Type B pancreatic cell (in vitro differentiated cells): ENCODE measurements at places on chromosomes 4 and X. TPM values are rescaled to one million over a fixed set of nuclear protein-coding genes. Genes with fewer than 3 reads are reported as not detected.

DNA sequence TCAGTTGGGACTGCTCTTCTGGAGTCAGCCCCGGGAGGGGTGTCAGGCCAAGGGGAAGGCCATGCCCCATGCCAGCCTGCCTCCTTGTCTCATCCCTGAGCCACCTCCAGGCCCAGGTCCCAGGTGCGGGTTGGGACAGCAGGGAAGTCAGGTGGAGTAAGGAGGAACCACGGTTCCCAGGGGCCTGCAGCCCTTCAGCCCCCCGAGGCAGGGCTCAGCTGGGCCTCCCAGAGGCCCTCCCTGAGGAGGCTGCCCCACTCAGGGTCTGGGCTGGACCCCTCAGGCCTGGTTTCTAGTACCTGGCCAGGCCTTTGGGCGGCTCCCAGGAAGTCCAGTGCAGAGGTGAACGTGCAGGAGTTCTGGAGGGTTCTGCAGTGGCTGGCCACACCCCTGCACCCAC is 23.4 kb upstream of the FGFR3 start:
- H3K27me3 ChIP-seq: no peaks in the 10 kb centered on the region
- DNase-seq: no peak
- no peak overlapping the region for H3K27ac ChIP-seq
- H3K36me3 ChIP-seq: no peaks in the 10 kb centered on the region
- H3K4me3 ChIP-seq: no peak overlapping the region

The NDUFA1 gene
- 81.9 and 117 TPM in 2 replicates for total RNA-seq

The TSPAN7 gene
- total RNA-seq: 21.8 and 33.6 TPM in 2 replicates

DNA sequence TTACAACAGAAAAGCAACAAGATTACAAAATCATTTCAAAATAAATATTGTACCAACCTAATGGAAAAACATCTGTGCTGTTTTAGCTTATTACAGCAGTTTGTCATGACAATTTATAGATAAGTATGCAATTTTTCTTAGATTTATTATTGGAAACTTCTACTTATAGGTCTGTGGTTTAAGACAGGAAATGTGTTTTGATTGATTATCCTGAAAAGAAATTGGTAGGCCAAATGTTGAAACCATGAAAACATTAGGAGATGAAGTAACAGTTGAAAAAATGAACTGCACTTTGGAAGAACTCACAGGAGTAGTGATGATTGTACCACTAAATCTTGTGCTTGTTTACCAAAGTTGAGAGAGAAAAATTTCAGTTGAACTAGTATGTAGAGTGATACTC is 162.2 kb upstream of the GIMD1 start:
- no peak overlapping the region for H3K27ac ChIP-seq
- H3K4me1 ChIP-seq: no peaks in the 10 kb centered on the region
- no peaks in the 10 kb centered on the region for H3K36me3 ChIP-seq
- H3K27me3 ChIP-seq: no peaks in the 10 kb centered on the region

DNA sequence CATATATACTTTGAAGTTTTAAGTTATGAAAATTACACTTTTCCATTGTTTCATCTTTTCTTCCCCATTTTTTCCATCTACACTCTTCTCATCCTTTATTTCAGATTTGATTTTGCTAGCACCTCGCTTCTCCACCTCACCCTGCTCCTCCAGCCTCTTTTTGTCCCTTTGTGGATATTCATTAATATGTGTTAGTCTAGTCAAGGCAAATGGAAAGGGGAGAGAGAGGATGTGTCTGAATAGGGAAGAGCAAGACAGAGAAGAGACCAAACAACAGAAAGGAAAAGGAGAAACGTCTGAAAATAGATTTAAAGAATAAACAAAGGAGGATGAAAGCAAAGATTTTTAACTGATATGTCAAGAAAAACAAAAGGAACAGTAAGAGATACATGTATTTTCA is 24.1 kb downstream of the GPM6A start:
- no peaks in the 10 kb centered on the region for H3K4me1 ChIP-seq
- H3K27ac ChIP-seq: no peak overlapping the region
- no peaks in the 10 kb centered on the region for H3K27me3 ChIP-seq
- no peaks in the 10 kb centered on the region for H3K36me3 ChIP-seq

DNA sequence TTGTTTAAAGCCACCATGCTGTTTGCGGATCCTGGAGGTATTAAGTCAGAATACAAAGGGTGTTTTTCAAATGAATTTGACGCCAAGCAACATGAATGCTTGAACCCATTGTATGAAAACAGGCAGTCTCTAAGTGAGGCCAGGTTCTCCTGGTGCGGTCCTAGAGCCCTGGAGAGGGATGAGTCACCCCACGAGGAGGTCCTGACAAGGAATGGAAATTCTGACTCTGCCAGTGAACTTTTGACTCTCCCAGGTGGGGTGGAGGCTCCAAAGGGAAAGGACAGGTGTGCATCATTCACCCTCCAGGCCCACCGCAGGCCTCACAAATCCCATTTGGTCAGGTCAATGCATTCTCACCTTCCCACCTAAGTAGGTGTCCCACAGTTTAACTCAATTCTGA is 1.5 kb downstream of the TRIM2 start:
- no peaks in the 10 kb centered on the region for H3K27me3 ChIP-seq
- DNase-seq: no peak
- peak overlapping the region; percentile 78 for H3K27ac ChIP-seq
- peak overlapping the region; percentile 84 for H3K4me3 ChIP-seq
- no peaks in the 10 kb centered on the region for H3K36me3 ChIP-seq

- H3K4me3 ChIP-seq: no peak overlapping the region
- H3K4me1 ChIP-seq: no peaks in the 10 kb centered on the region
- no peak overlapping the region for H3K27ac ChIP-seq
- no peaks in the 10 kb centered on the region for H3K27me3 ChIP-seq
- no peak for DNase-seq
- no peaks in the 10 kb centered on the region for H3K36me3 ChIP-seq
Observed at GRCh38 chrX:38595801-38596200, 34.5 kb downstream of the TSPAN7 start.

The GRID2 gene
- total RNA-seq: 1.3 and 1.7 TPM in 2 replicates

- H3K36me3 ChIP-seq: no peaks in the 10 kb centered on the region
- no peak for DNase-seq
- H3K4me3 ChIP-seq: no peak overlapping the region
- H3K27me3 ChIP-seq: peaks cover 29% of the 10 kb centered on the region
- H3K27ac ChIP-seq: no peak overlapping the region
Observed at GRCh38 chr4:108372681-108373080, 203.9 kb upstream of the LEF1 start.

The LNX1 gene
- 5.3 and 7.4 TPM in 2 replicates for total RNA-seq

DNA sequence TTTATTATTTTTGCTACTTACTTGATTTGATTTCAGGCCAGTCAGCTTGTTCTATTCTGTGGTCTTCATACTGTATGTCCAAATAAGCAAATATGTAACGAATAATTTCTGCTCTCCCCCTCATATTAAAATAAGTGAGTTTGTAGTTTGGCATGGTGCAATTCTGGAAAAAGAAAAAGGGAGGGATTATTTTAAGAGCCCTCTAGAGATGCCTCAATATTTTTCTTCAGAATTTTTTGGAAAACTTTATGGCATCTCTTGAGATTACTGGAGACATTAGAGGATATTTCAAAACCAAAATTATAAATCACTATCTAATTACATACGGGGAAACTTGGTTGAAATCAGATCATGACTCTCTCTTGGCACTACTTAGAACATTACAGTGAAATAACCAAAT is 8.2 kb downstream of the HPGDS start:
- H3K27ac ChIP-seq: no peak overlapping the region
- peaks cover 4% of the 10 kb centered on the region for H3K27me3 ChIP-seq
- H3K4me3 ChIP-seq: no peak overlapping the region
- H3K36me3 ChIP-seq: no peaks in the 10 kb centered on the region

DNA sequence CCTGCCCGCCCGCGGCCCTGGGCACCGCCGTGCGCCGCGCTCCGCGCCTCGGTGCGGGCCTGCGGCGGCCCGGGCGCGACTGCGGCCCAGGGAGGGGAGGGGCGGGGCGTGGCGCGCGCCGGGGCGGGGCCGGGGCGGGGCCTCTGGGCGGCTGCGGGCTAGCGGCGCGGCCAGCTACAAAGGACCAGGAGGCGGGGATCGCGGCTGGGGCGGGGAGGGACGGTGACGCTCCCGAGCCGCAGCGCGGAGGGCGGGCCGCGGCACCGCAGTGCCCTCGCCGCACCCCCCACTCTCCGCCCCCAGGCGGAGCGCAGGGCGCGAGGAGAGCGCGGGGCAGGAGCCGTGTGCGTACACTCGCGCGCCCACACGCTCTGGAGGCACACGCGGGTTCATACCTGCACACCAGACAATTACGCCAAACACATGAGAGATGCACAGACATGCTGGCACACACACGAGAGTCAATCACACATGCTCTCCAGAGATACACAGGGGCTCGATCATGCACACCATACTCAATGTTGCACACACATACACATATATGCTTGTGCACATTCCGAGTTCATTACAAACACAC is at the start of gene CRMP1:
Gene CRMP1, minus strand, starts transcription at position 83 of the 577 bp plus-strand sequence. CDS start 117 bp downstream, outside the sequence.
- H3K27ac ChIP-seq: no peak within 1 kb of the TSS
- peaks cover 4% of the 10 kb centered on the region for H3K4me1 ChIP-seq
- H3K36me3 ChIP-seq: no peaks in the 10 kb centered on the region

- no peaks in the 10 kb centered on the region for H3K36me3 ChIP-seq
- H3K4me3 ChIP-seq: no peak overlapping the region
- no peak for DNase-seq
- peaks cover 5% of the 10 kb centered on the region for H3K4me1 ChIP-seq
- H3K27ac ChIP-seq: no peak overlapping the region
Observed at GRCh38 chrX:103781062-103781402, 4.4 kb downstream of the PLP1 start.

DNA sequence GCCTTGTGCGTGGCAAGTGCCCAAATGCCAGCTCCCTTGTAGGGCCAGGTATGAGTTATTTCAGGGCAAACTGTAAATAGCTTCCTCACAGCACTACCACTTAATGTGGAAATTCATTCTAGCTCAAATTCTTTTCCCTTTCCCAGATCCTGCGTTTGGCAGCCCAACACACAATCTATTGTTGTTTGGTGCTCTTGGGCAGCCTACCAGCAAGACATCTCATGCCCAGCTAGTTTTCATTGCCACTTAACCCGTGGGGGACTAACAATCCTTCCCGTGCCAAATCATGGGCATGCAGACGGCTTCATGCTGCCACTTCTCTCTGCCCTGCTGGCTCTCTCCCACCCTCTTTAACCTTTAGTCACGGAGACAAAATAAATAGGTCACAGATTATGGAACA is 454.2 kb downstream of the GRIA2 start:
- no peaks in the 10 kb centered on the region for H3K27me3 ChIP-seq
- DNase-seq: no peak
- no peaks in the 10 kb centered on the region for H3K4me1 ChIP-seq
- H3K36me3 ChIP-seq: no peaks in the 10 kb centered on the region
- no peak overlapping the region for H3K27ac ChIP-seq

The DGAT2L6 gene
- total RNA-seq: not detected in 2 replicates

DNA sequence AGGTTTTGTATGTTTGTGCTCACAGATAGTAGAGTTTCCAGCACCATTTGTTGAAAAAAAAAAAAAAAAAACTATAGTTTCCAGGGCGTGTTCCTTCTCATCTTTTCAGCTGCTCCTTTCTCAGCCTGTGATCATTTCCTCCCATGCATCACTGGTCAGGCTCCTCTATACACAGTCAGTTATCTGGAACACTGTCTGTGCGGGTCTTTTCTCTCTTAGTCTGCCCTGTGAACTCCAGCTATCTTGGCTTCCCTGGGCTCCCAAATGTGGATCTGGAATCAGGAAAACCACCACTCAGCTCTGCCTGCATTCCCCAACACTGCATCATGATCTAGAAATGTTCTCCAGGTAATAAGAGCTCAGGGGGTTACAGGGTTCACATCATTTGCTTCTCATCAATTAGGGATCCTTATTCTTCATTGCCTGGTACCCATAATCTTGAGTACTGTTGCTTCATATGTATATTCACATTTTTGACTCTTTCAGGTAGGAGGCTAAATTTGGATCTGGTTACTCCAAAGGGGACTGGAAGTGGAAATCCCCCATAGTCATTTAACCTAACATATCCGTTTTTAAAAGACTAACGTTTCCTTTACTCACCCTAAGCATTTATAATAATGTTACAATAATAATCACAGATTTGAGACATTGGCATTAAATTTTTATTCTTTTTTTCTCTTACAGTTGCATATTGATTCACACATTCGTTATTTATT is 221.8 kb upstream of the KLF3 start:
- H3K27ac ChIP-seq: no peak overlapping the region
- H3K36me3 ChIP-seq: no peaks in the 10 kb centered on the region
- no peaks in the 10 kb centered on the region for H3K4me1 ChIP-seq
- H3K27me3 ChIP-seq: no peaks in the 10 kb centered on the region
- DNase-seq: no peak
- H3K4me3 ChIP-seq: no peak overlapping the region

DNA sequence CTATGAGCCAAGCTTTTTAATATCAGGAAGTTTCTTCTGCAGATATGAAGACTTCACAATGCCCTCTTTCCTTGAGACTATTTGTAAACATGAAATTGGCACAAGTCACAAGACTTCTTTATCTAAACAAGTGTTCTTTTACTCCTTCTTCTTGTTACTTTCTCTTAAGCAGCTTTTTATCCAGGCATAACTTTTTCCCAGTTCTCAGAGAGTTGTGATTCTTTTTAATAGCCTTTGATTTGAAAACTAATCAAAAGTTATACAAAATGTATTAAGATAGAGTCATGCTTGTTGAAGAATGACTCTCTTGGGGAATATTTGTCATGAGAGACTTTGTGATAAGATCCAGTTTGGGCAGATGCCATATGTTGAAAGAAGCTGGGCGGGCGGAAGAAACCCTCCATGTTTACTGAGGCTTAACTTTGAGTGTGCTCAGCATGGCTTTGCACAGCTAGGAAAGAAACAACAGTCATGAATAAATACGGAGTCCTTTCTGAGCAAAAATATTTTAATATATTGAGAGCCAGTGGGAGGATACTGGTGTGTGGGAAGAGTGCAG is 39.3 kb downstream of the SYTL5 start:
- no peak for DNase-seq
- no peaks in the 10 kb centered on the region for H3K36me3 ChIP-seq
- H3K4me1 ChIP-seq: no peaks in the 10 kb centered on the region
- H3K27ac ChIP-seq: no peak overlapping the region
- H3K27me3 ChIP-seq: no peaks in the 10 kb centered on the region
- no peak overlapping the region for H3K4me3 ChIP-seq

GRCh38 chrX:129979207-129979920 is 3.1 kb upstream of the BCORL1 start:
- H3K4me3 ChIP-seq: peak overlapping the region; percentile 88
- no peaks in the 10 kb centered on the region for H3K36me3 ChIP-seq
- H3K27ac ChIP-seq: peak overlapping the region; percentile 81
- peaks cover 4% of the 10 kb centered on the region for H3K4me1 ChIP-seq
- no peaks in the 10 kb centered on the region for H3K27me3 ChIP-seq

GRCh38 chr4:10747186-10747585 is 62.6 kb upstream of the CLNK start:
- H3K27me3 ChIP-seq: no peaks in the 10 kb centered on the region
- no peak overlapping the region for H3K4me3 ChIP-seq
- no peak for DNase-seq
- H3K36me3 ChIP-seq: no peaks in the 10 kb centered on the region
